ENCODE measurements at places on chromosomes 12 and 14.
A peak's percentile ranks its signal among the peaks of the same experiment; 100 is the strongest.

- DNase-seq = no peak
Observed at GRCh38 chr12:13725049-13725448, 256.4 kb downstream of the GRIN2B start.

GRCh38 chr12:121170611-121171260 lies 38.1 kb downstream of the P2RX7 start:
- no peak for DNase-seq

DNA sequence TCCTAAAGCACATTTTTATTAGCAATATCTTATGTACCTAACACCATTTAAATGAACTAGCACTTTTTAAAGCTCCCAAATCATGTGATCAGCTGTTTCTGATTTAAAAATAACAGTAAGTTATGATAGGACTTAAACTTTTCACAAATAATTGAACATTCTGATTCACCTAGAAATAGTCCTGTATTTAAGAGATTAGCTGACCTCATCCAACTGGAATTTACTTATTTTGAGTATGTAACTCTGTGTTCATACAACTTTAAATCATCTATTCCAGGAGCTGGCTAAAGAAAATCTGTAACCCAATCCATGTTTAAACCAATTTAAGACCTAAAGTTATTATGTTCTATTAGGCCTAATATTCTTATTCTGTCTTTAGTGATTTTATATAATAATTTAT lies 184.3 kb downstream of the CCDC91 start:
- DNase-seq = peak; percentile 5

GRCh38 chr12:113298861-113299545 lies 35.9 kb downstream of the SLC8B1 start:
- DNase-seq = no peak

DNA sequence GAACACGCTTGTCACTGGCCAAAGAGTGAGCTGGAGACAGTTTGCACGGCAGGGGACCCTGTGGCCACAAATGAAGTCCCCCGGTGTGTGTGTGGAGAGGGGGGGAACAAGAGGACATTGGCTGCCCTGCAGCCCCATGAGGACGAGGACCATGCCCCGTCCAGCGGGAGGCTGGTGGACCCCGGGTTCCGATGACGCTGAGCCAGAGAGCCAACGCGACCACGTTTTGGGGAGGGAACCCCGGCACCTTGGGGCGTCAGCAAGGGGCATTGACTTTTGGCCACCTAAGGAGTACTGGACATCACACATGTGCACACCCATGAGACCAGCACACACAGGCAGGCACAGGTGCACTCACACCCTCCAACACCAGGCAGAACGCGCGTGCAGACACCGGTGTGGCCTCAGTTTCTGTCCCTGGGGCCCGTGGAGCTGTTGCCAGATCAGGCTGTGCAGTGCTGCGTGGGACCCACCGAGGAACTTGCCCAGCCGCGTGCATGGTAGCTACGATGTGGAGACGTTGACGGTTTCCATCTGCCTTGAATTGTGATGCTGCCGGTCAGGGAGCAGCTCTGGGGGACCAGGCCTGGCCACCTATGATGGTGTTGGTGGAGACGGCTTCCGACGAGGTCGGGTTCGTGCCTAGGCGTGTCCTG lies 26.5 kb downstream of the NOC4L start:
- DNase-seq = no peak

- peak; percentile 5 for DNase-seq
Observed at GRCh38 chr12:81759190-81760051, at the start of gene PPFIA2. TSS of gene PPFIA2 (minus strand) at chr12:81759350.

- DNase-seq = no peak
Observed at GRCh38 chr14:83133981-83134645, 1600.5 kb upstream of the SEL1L start.

GRCh38 chr12:43893670-43894069 lies 57.8 kb downstream of the TMEM117 start:
- DNase-seq = peak; percentile 30

DNA sequence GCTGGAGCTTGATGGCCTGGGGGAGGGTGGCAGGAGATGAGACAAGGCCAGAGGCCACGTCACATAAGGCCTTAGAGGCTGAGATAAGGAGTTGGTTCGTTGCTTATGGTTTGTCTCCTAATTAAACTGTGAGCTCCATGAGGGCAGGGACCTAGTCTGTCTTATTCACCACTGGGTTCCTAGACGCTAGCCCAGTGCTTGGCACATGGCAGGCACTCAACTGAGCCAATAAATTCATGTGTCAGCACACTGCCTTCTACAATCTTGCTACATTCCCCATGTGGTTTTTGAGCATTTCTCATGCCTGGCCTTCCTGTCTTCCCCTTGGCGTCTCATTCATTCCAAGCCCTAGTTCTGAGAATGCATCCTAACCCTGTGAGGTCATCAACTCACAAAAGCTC lies 92.5 kb upstream of the MED13L start:
- DNase-seq = peak; percentile 50

DNA sequence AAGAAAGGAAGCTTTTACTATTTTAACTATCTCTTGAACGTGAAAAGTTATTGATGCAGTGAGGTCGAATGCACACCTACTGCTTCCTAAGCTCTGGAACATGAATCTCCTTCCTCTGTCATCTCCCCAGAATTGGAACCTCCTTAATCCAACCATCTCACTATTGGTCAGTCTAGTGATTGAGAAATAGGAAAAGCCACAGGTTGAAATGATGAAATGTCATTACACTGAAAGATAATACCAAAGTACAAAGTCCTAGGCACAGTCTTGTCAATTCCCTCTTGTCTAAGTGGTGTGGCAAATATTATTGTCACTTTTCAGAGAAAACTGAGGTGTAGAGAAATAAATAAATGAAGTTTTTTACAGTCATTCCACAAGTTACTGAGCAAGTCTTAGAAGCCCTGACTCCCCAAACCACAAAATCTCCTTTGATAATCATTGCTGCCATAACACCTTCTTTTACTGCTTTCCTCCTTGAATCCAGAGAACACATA lies 19.5 kb upstream of the HIGD1C start:
- no peak for DNase-seq

GRCh38 chr12:130671556-130671955 lies 44.5 kb downstream of the RIMBP2 start:
- no peak for DNase-seq

GRCh38 chr12:14828892-14829291 lies 14.4 kb downstream of the ART4 start:
- peak; percentile 54 for DNase-seq

DNA sequence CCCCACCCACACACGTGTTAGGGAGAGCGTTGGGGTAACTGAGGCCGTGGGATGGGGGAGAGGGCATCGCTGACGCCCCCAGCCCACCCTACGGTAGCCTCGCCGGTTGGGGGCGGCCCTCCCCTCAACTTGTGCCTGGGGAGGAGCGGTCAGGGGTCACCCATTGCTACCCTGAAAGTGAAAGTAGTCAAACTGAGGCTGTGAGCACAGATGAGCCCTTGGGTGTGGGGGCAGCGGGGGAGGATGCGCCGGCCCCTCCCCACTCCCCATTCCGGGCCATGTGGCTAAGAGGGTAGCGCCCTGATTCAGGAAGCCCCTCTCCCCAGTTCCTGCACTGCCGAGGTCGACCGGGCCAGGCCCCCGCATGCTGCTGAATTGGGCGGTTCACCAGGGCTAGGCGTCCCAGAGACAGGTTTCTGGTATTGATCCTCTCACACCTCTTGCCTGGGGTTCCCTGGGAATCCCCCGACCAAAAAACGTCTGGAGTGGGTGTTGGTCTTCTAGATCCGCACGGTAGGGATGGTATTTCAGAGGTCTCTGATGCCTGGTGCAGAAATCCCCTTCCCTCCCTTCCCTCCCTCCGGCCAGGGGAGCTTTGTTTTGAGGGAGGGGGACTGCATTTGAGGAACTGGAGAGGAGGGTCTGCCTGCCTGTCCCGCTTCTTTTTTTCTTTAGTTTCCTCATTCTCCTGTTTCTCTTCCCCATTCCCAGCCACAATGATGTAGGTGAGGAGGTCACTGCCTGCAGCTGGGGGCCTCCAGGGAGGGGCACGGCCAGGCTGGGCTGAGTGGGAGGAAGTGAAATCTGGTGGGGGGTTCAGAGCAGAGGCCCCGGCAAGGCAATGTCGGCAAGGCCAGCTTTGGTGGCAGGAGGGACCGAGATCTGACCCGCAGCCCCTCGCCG lies 1.0 kb downstream of the SH2B3 start:
- DNase-seq = no peak

DNA sequence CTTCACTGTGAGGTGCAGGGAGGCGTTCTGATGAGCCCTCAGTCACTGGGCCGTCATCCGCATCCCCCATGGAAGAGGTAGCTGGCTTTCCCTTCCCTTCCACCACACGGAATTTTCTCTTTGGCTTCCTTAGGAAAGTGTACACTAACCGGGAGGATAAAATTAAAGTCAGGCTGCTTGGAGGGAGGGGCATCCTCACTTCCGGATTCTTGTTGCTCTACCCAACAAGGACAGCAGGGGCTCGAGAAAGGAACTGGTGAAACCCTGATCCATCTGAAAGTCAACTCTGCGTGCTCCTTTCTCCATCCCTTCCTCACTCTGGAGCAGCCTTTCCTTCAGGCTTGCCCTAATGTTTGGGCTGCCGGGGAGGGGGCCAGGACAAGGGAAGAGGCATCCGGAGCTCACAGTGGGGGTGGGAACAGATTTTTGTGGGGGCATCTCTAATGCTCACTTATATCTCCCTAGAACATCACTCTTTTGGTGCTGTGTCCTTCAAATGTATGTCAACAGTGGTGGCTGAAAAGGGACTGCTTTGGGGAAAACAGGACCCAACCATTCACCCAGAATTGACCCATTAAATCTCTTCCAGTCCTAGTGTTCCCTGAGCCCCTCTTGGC lies 101.4 kb upstream of the FKBP4 start:
- peak; percentile 23 for DNase-seq

DNA sequence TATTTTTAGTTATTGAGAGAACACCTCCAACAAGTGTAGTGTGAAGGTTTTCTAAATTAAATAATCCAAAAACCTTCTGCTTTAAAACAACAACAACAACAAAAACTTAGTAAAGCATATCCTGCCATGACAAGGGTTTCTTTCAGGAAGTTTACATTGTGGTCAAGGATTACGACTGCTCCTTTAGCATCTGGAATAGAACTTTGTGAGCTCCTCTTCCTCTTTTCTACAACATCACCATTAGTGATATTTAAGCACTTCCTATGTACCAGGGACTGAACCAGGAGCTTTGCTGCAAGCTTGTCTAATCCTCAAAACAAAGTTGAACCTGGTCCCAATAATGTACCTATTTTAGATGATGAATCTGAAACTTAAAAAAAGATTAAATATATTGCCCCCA lies 315.4 kb upstream of the KITLG start:
- DNase-seq = no peak

DNA sequence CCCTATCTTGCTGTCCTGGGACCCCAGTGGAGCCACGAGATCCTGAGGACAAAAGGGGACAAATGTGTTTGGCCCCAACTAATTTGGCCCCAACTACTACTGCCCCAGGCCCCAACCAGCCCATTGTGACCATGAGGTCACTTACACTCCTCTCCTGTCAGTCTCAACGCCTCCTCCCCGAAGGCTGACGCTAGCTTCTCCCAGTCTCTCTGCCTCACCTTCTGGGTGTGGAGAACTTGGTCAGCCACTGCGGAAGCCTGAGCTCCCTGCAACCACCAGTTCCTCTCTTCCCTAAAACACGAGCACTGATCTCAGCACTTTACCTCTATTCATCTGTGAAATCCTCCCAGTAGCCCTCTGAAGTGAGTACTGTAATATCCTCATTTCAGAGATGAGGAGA lies 13.3 kb downstream of the FAM181A start:
- DNase-seq = no peak

- DNase-seq = no peak
Observed at GRCh38 chr12:102317155-102317554, 119.5 kb upstream of the PMCH start.

- no peak for DNase-seq
Observed at GRCh38 chr12:107353312-107353711, 260.0 kb upstream of the CRY1 start.

DNA sequence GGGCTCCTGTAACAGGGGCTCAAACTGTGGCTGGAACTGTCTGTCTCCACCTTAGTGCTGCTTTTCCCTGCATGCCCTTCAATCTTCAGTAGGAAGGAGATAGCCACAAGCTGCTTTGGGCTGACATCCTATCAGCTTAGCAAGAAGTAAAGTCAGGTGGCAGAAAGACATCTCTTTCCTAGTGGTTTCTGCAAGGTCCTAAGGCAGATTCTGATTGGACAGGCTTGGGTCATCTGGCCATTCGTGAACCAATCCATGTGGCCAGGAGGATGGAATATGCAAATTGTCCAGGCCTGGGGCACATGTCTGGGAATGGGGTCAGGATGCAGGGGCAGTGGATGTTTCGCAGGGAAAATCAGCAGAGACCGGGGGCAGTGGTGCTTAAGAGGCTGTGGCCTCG lies 5.2 kb downstream of the RITA1 start:
- peak; percentile 44 for DNase-seq

DNA sequence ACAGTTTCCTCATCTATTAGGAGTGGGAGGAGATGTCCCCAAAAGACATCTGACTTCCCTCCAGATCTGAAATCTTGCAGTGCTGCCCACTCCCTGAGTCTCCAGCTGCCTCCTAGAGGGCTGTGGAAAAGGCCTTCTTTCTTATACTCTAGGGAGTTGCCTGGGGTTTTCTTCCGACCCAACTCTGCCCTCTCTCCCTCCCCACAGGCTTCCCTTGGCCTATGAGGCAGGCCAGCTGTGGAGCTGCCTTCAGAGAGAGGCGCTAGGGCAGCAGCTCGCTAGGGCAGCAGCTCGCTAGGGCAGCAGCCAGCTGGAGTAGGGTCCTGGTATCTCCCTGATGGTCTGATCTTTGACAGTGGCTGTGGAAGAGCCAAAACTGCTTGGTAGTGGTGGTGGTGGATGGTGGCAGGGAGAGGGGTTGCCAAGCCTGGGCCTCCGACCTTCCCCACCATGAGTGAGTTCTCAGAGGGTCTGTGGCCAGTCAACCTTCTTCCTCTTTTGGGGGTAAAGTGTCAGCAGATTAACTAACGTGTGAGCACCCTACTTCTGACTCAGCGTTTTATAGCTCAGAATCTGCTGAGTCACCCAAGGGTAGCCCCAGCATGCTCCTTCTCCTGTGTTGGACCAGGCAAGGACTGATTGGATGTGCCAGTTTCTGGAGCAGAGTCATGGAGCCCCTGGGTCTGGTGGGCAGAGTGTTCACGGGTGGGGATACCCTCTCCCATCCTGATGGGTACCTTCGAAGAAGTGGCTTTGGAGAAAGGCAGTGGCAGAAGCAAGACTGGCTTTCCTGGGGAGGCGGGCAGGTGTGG lies 2.3 kb downstream of the SLC48A1 start:
- no peak for DNase-seq

DNA sequence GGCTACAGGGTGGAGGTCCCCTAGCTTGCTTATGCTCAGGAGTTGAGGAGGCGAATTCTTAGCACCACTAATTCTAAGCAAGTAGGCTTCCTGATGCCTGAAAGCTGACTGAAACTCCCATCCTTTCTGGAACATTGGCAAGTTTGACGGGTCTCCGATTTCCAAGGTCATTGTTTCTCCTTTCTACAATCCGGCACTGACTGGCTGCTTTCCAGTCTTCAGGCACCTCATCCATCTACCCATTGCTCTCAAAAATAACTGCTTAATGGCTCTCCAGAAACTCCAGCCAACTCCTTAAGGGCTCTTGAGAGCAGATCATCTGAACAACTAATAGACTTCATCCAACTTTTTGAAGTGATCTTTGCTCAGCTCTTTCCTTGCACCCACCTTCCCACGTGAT lies 13.3 kb downstream of the REM2 start:
- no peak for DNase-seq

- DNase-seq = peak; percentile 46
Observed at GRCh38 chr12:8780389-8780788, 42.0 kb upstream of the A2ML1 start.

GRCh38 chr12:121628037-121628436 lies 1.7 kb downstream of the ORAI1 start:
- DNase-seq = no peak

Measured in AG08396 (cell line).